Amygdala (tissue), 56 donors: ENCODE measurements at places on chromosomes 1 and 21.

DNA sequence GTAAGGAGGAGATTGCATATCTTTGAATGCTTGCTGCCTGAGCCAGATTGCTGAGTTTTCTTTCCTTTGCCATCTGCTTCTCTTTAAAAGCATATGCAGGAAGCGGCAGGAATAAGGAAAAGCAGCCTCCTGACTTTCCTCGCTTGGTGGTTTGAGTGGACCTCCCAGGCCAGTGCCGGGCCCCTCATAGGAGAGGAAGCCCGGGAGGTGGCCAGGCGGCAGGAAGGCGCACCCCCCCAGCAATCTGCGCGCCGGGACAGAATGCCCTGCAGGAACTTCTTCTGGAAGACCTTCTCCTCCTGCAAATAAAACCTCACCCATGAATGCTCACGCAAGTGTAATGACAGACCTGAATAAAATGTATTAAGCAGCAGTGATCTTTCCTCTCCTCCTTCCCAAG lies 1.5 kb downstream of the CORT start:
- no peak for DNase-seq

- no peak for DNase-seq
Measured at GRCh38 chr1:14707531-14708445, 109.3 kb downstream of the KAZN start.

GRCh38 chr1:217021956-217022355 lies 298.7 kb upstream of the ESRRG start:
- no peak for DNase-seq

DNA sequence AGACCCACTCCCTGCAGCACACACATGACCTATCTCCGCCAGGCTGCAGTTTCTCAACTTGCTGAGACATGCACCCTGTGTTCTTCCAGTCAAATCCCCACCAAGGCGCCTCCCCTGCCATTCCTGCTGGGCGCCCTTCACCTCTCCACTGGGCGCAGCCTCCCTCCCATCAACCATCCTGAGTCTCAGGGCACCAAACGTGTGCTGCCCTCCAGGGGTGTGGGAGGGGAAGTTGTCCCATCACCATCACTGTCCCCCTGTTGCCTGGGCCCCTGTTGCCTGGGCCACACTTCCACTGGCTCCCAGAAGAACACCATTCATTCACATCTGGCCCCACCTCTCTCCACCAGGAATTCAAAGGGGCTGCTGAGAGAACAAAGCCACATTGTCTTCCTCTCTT lies 44.9 kb upstream of the EFHD2 start:
- DNase-seq: no peak

DNA sequence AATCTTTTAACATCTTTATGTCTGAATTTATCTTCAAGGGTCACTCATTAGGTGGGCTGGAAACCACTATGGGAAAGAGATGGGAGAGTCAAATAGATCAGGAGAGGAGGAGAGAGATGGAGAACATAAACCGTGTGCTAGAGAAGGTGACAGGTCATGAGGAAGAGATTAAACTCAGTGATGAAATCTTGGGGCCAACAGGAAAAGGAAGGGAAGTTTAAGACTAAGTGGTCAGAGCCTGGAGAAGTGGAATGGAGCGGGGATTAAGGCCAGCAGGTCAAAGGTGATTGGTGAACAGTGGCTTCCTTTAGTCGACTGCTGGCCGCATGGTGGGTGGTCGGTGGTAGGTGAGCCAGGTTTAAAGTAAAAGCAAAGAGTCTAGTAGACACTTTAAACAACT lies 169.3 kb upstream of the IVNS1ABP start:
- no peak for DNase-seq

DNA sequence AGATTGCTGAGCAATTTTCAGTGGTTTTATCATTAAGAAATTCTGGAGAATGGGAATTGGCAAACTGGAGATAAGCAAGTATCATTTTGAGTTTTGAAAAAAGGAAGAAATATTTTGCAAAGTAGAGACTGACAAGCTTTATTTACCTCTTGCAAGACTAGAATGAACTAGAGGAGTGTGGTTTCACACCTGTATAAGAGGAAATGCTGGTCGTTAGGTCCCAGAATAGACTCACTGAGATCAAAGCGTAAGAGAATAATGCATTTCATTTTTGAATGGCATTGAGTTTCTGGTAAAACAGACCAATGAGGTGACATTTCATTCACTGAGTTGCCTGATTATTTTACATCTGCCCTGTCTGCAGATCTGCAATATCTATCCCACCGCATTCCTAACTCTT lies 308.1 kb downstream of the ADGRL2 start:
- no peak for DNase-seq
